ENCODE measurements at places on chromosomes 5 and 9.

GRCh38 chr5:159936686-159937329 is 20.5 kb downstream of the ADRA1B start:
- DNase-seq, result no peak

- DNase-seq, result no peak
Measured at GRCh38 chr9:122579874-122580273, 3.3 kb downstream of the OR1L8 start.

- DNase-seq, result no peak
Measured at GRCh38 chr5:21774801-21775200, 1078.3 kb downstream of the CDH12 start.

GRCh38 chr5:63726496-63726895 is 235.7 kb downstream of the HTR1A start:
- no peak for DNase-seq

- peak; percentile 92 for DNase-seq
Measured at GRCh38 chr9:136267261-136268111, 21.9 kb upstream of the QSOX2 start.

DNA sequence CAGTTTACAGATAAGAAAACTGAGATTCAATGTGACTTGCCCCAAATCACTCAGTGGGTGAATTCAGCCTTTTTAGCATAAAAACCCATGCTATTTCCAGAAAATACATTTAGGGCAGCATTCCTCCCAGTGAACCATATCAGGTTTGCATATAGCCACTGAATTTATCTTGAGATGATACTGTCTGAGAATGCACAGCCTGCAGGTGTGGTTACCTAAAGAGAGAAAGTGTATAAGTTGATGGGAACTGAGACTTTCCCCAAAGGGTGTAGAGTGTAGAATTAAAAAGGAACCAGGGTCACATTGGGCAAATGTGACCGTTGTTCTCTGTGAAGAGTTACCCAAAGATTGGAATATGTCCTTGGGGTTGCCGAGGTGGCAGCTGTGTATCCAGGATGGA is 100.0 kb upstream of the PIK3R1 start:
- no peak for DNase-seq

GRCh38 chr5:88557881-88558280 is 289.2 kb upstream of the TMEM161B start:
- DNase-seq, result no peak

DNA sequence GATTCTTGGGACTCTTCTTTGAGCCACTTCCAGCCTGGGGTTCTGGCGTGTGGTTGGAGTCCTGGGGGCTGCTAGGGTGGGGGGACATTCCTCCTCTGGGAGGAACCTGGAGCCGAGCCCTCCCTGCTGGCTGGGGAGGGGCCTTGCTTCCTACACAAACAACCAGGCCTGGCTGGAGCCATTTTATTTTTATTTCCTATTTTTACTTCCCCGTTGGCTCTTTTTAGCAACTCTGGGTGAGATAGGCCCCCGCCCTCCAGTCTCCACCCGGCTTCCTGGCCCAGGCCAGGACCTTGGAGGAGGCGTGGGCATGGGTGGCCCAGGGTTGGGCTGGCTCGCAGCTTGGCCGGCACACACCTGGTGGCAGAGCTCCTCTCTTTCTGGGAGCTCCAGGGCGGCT is 15.1 kb downstream of the RXRA start:
- no peak for DNase-seq

DNA sequence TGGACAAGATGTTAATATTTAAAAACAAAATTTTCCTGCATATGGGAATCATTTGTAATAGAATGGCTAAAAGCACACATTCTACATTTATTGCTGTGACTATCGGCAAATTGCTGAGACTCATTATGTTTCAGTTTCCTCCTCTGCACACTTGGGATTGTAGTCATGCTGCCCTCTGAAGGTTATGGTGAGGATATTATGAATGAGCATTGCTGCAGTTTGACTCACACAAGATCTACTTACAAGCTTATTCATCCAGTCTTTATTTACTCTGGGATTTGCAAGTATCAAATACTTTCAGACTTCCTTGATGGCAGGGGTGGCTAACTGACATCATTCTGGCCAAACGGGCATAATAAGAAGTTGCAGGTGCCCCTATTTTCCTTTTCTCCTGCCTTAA is 9.5 kb upstream of the NFIL3 start:
- no peak for DNase-seq

DNA sequence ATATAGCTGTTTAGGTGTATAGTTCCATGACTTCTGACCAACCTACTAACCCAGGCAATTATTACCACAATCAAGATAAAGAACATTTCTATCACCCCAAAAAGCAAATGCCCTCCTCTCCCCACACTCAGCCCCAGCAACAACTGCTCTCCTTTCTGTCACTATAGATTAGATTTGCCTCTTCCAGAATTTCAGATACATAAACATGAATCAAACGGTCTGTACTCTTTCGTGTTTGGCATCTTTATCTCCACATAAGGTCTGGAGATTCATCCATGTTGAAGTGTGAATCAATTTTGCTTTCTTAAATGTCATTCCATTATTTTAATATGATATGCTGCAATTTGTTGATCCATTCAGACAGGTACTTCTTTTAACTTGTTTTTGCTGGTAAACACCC is 10.5 kb upstream of the GCNT1 start:
- DNase-seq, result no peak

GRCh38 chr9:89884356-89885083 is 279.7 kb downstream of the GADD45G start:
- DNase-seq, result no peak

DNA sequence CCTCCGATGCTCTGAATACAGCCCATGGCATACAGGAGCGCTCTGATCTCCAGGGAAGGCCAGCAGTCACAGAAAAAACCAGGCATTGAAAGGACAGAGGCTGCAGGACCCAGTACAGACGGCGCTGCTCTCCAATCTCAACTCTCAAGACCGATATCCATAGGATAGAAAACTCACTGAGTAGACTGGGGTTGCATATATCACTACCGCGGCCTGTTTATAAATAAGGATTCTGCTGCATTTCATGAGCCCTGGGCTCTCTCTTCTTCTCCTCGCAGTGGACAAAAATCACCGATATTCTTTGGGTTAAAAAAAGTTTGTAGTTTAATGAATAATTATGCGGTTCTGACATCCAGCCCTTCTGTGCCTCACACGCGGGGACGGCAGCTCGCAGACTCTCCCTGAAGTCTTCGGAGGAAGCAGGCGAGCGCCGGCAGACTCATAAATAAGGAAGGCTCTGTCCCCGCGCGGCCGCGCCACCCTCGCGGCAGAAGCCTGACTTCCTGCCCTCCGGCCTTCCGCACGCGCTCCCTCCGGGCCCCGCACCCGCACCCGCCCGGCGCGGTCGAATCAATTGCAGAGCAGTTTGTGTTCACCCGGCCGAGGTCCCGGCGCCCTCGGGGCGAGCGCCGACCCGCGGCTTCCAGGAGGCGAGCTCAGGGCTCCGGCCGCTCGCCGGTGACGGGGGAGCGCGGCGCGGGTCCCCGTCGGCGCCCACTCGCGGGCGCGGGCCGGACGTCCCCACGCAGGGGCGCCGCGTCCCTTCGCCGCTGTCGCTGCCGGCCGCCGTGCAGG is at the start of gene FAM78A:
Gene FAM78A (minus strand): TSS at position 417 of the 795 bp plus-strand sequence. CDS start 331 bp downstream, at position 86.
- DNase-seq, result no peak

GRCh38 chr5:137842296-137842695 is 25.4 kb upstream of the MYOT start:
- no peak for DNase-seq

- DNase-seq, result no peak
Measured at GRCh38 chr9:91720751-91721705, 229.0 kb downstream of the ROR2 start.

DNA sequence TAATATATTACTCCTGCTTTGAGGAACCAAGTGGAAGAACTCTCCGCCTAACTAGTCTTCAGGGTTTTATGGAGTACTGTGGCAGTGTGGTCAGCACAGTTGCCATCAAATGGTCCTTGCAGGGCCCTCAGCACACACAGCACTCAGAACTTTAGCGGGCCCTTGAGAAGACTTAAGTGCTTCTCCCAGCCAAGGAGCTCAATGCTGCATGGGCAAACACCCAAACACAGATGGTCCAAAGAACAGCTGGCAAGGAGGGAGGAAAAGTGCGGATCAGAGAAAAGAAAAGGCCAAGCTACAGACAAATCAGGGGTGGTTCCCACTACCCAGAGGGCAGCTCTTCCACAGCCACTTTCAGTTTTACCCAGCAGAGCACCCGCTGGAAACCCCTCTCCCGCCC is 98.6 kb downstream of the SPOCK1 start:
- no peak for DNase-seq

- no peak for DNase-seq
Measured at GRCh38 chr9:135130207-135130976, 42.9 kb downstream of the OLFM1 start.

DNA sequence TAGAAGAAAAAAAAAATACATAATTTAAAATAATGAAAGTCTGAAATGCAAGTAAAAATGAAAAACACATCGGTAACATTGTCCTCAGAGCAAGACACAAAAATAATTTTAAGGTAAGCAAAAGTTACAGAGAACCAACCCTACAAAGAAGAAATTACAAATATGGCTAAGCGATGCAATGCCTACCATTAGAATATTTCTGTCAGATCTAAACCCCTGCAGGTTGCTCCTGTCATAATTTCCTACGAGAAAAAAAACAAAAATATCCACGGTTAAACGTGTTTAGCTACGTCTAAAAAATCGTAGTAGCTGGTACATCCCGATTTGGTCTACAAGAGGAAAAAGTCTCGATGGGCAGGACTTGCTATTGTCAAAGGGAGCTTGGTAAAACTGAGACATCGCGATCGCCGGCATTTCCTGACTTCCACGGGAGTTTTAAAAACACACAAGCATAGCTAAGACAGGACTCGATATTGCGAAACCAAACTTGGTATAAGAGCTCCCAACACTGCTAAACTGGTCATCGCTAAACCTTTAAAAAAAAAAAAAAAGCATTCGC is 1.1 kb upstream of the ANXA2R start:
- no peak for DNase-seq

- DNase-seq, result no peak
Measured at GRCh38 chr9:105399117-105399516, 48.7 kb upstream of the FSD1L start.

DNA sequence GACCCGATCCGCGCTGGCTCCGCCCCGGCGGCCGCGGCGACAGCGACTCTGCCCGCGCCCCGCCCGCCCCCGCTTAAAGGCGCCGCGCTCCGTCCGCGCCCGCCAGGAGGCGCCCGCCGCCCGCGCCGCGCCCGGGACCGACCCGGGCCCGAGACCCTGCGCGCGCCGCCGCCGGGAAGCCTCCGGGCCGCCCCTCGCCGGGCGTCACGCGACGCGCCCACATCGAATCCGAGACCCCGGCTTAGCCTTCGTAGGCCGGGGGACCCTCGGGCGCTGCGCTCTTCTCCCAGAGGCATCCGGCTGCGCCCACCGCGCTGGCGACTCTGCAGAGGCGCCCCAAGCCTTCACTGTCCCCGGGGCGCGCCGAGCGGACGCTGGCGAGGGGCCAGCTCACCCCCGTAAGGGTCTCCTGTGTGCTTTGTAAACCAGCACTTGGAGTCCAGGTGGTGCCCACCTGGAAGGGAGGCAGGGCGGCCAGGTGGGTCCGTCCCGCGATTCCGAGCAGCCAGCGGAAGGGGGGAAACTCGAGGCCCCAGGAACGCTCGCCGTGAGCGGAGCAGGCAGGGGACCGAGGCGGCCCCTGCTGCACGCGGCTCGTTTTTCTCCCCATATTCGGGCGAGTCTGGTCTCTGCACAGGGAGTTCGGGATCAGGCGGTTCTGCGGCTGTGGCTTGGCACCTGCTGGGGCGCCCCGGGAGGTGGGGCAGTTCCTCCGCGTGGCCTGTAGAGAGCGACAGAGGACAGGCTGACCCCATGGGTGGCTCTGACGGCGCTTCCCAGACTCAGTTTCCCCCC is 423 bp upstream of the ABCA2 start:
- peak; percentile 65 for DNase-seq

- no peak for DNase-seq
Measured at GRCh38 chr5:154367101-154367500, 78.7 kb upstream of the SAP30L start.

DNA sequence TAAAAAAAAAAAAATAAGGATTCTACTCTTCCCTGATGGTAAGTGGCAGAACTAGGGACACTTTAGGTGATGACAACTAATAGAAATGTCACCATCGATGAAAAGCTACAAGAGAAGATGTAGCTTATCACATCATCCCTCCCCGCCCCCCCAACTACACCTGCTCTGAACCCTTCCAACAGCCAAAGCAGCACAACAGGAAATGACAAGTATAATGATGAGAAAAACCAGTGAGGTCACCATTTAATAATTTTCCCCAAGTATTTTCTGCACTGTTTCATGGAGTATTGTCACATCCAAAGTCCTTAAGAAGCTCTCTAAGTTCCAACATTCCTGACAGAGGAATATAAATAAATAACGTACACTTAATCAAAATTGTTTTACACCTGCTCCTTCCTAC is 221.4 kb downstream of the EFNA5 start:
- DNase-seq, result no peak

DNA sequence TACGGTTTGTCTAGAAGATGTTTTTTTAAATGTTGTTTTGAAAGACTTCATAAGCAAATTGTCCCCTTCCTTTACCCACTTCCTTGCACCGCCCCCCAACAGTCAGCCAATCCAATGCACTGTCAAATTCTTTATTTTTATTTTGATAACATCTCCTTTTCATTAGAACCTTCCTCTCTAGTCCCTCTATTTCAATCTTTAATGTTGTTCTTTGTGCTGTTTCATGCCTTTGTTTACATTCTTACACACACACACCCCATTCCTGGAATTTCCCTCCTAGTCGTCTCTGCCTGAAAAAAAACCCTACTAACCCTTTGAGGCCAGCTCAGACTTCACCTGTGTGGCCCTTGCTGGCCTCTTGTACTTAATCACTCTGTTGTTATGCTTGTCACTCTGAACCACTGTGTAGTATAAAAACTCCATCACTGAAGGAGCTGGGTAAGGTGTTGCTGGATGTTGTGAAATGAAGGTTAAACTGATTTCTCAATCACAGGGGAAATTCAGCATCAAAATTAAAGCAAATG is 133.4 kb downstream of the UGCG start:
- DNase-seq, result no peak

DNA sequence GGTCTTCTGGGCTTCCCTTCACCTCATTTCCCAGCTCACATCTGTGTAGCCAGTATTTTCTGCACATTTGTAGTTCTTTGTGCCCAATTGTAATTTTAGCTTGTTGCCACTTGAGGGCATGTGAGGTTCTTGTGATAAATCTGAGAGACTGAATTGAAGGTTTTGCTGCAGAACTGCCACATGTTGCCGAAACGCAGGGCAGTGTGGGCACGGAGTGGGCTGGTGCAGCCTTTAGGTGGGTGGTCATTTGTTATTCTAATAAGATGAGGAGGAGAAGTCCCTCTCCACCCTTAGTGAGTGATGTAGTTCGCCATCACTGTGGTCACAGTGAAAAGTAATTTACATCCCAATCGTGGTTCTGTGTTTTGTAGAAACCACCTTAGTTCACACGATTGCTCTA is 21.2 kb downstream of the OTULIN start:
- DNase-seq, result peak; percentile 48

GRCh38 chr5:75412111-75412990 is 75.3 kb downstream of the HMGCR start:
- DNase-seq, result no peak

- no peak for DNase-seq
Measured at GRCh38 chr9:121354141-121354540, 15.9 kb downstream of the STOM start.
